ENCODE measurements at places on chromosomes 11 and 22.

GRCh38 chr11:9211322-9211721 lies 53.8 kb downstream of the DENND5A start:
- DNase-seq, result no peak

GRCh38 chr11:35494957-35495490 lies 30.4 kb downstream of the PAMR1 start:
- no peak for DNase-seq

GRCh38 chr11:113462830-113463229 lies 12.4 kb downstream of the DRD2 start:
- no peak for DNase-seq

DNA sequence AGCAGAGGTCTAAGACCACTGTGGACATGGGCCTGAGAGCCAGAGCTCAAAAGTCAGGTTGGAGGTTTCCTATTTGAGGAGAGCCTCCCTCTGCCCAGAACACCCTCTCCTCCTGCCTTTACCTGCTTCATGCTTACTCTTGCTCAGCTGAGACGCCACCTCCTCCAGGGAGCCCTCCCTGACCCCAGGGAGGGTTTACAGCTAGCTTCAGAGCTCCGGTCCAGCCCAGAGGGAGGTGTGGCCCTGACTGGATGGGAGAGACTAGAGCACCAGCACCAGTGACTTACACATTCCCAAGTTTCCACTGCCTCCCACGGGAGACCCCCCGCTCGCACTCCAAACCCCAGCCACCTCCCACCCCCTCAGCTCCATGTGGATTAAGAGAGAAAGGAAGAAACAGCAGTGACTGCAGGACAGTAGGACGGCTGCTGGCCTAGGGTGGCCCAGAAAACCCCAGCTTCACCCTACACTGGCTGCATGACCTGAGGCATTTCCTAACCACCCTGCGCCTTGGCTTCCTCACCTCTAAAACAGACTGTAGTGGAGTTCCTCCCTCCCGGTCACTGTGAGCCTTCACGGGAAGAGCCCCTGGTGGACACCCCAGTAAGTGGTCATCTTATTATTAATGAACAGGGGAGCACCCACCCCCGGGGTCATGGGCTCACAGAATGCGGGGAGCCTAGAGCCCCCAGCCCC lies 24.5 kb upstream of the PDGFB start:
- no peak for DNase-seq

DNA sequence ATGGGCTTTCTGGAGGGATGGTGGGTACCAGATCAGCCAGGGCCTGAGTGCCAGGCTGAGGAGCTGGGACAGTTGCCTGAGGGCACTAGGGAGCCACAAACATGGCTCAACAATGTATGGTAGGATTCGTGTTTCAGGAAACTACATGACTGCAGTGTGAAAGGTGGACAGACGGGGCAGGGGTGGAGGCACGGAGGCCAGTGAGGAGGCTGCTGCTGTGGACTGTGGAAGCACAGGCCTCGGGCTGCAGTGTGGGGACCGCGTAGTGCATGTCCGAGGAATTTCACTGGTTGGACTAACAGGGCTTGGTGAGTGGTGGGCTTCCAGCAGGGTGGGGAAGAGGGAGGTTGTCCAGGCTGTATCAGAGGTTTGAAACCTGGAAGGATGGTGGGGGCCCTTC lies 7.8 kb downstream of the P2RY2 start:
- no peak for DNase-seq

DNA sequence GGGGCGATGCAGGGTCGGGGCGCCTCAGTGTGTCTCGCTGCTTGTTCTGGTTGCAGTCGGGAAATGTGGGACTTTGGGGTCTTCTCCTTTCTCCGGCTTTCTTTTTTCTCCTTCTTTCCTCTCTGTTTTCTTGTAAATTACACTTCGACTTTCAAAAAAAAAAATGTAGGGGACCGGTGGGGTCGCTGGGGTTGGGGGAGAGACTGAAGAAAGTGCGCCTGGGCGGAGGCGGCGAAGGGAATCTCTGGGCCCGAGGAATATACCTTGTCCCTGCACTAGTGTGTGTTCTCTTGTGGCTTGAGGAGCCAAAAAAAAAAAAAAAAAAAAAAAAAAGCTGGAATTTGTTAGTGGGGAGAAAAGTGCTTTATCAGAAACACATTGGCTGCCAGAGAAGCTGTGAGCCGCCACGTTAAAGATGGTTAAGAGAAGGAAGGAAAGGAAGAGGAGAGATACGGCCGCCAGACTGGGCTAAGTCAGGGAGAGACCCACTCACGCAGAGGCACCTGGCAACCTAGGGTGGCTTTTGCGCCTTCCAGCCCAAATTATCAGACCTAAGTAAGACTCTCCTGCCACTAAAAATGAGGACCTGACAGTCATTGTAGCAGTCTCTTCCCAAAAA lies 8.4 kb upstream of the FLI1 start:
- no peak for DNase-seq

- no peak for DNase-seq
Observed at GRCh38 chr11:92070026-92070889, 154.4 kb upstream of the FAT3 start.

GRCh38 chr11:72466410-72466809 lies 32.1 kb upstream of the CLPB start:
- DNase-seq, result no peak

DNA sequence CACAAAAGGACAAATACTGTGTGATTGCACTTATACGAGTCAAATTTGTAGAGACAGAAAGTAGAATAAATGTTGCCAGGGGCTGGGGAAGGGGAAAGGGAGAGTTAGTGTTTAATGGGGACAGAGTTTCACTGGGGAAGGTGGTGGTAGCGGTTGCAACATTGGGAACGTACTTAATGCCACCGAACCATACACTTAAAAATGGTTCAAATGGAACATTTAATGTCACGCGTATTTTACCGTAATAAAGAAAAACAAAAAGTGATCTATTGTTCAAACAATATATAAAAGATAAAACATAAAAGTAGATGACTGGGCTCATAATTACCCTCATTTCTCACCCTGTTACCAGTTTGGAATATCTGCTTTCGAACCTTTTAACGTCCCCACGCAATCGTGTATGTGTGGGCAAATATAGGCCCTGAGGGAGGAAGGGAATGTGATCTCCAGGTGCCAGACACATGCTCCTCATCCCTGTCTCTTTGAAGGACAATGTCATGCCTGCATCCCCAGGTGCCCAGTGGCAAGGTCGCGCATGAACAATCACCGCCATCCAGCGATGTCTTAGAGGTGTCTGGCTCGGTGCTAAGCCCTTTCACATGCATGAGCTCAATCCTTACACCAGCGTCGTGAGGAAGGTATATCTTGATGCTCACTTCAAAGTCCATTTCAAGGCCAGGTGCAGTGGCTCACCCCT lies 35.3 kb downstream of the LIF start:
- no peak for DNase-seq
